ENCODE measurements at places on chromosomes 4 and X.
A peak's percentile ranks its signal among the peaks of the same experiment; 100 is the strongest.

GRCh38 chr4:143961075-143961474 is 55.7 kb upstream of the GYPE start:
- DNase-seq, result no peak

DNA sequence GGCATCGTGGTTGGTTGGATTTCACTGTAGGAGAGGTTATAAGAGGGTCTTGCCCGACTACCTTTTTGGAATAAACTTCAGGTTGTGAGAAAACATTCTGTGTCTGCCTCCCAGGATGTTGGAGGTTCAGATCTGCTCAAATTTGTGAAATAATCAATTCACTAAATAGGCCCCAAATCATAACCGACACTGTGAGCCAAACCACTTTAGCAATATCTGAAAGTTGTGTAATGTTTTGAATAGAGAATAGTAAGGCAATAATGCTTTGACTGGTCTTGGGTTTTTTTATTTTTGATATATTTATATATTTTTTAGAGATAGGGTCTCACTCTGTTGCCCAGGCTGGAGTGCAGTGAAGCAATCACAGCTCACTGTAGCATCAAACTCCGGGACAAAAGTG is 131.2 kb downstream of the GLRA3 start:
- no peak for DNase-seq

- DNase-seq, result peak; percentile 33
These were observed 10.9 kb downstream of the DCK start for GRCh38 chr4:71004281-71004851.

- DNase-seq, result no peak
These were observed 183.0 kb downstream of the CRLF2 start for GRCh38 chrX:1029494-1029893.

Data from activated CD4-positive, alpha-beta T cell treated with anti-CD3 and anti-CD28 coated beads, Interleukin-2, amount 50 U/mL, for 16 hours (primary cell).